Peyer's patch (tissue), 4 donors: ENCODE measurements at places on chromosomes 4 and X.

GRCh38 chrX:120690941-120691340 lies 61.1 kb upstream of the C1GALT1C1 start:
- DNase-seq = no peak

GRCh38 chr4:59258002-59258401 lies 1942.1 kb upstream of the ADGRL3 start:
- DNase-seq = no peak

DNA sequence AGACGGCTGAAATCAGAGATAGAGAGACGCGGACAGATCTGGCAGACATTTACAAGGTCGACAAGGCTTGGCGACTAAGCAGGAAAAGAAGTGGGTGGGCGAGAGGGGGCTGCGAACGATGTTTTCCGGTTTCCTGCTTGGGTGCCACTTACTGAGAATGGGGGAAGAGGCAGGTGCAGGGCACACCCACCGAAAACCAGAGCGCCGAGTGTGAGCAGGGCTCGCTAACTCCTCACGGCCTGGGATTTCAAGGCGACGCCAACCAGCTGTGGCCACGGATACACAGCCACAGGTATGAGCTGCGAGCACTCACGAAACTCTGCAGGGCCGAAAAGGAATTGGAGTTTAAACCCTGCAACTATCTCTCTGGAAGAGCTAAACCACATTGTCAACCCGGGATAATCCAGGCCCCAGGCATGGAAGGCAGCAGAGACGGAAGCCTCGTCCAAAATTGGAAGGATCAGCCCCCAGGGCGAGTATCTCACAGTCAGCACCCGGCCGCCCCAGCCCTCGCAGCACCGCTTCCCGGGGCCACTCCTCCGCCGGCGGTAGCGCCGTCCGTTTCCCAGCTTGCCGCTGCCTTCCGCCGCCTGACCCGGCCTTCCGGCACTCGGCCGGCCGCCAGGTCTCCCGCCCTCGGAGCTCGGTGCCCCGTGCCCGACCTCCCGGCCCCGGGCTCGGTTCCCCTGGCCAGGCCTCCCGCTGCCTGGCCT lies 778 bp downstream of the CASP3 start:
- DNase-seq = peak; percentile 80

- DNase-seq = peak; percentile 32
Observed at GRCh38 chr4:75180790-75181776, 248.2 kb downstream of the PARM1 start.

GRCh38 chr4:144565527-144566195 lies 80.3 kb upstream of the HHIP start:
- DNase-seq = no peak

DNA sequence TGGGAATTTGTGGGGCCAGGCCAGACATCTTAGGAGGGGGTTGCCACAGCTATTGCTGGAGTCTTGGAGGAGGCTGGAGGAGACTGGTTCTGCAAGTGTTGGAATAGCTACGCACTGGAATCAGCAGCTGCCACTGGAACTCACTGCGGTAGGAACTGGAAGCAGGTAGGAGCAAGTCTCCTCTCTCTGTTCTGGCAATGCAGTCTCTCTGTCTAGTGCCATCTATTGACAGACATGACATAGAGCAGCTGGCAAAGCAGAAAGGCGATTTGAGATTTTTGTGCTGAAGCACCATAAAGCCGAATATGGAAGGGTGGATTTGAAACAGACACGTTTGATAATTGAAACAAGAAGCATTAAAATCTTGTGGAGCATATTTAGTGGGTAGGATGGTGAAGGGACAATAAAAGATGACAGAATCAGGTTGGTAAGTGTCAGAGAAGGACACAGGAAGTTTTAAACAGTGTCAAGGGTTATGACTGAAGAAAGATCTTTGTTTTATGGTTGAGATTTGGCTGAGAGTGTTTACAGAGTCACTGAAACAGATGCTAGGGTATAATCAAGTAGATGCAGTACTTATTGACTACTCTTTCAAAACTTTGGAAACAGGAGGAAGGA lies 23.5 kb upstream of the SYNPO2 start:
- no peak for DNase-seq

DNA sequence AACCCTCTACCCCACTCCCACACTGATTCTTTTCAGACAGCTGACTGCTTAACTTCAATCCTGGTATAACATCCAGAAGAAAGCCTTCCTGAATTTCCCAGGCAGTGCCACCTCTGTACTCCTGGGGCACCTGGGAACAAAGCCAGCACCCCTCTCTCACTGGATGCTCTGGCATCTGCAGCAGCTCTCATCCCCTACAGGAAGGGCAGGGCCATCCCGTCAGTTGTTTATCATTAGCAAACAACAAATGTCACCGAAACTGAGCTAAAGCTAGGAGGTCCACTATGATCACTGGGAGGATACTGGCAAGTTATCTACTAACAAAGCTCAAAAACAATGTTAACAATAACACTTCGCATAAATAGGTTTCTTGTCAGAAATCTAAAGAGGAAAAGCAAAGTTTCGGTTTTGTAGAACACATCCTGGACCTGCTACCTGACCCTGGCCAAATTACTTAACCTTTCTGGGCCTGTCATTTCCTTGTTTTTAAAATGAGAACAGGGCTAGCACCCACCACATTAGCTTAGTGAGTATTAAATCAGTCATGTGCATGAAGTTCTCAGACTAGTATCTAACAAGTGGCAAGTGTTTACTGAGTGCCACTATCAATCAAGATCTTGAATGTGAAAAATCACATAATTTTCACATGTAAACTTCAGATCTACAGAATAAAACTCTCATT lies 86.6 kb downstream of the NR3C2 start:
- DNase-seq = no peak

GRCh38 chr4:158538911-158539310 lies 17.2 kb downstream of the RXFP1 start:
- no peak for DNase-seq

DNA sequence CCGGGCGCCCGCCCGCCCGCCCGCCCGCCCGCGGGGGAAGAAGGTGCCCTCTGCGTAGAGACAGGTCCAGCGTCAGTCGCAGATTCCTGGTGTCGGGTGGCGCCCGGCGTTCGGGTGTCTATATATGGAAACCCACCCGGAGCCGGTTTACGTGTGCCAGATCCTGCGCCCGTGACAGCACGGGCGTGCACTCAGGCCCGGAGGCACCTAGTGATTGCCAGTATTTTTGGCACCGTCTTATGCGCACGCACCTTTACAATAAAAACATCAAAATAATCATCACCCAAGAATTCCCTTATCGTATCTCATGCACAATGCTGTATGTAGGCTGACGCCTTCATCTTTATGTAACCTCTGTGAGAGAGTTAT lies 519 bp downstream of the SLC25A4 start:
- no peak for DNase-seq

GRCh38 chr4:181083757-181084361 lies 1159.3 kb upstream of the TENM3 start:
- DNase-seq = no peak

DNA sequence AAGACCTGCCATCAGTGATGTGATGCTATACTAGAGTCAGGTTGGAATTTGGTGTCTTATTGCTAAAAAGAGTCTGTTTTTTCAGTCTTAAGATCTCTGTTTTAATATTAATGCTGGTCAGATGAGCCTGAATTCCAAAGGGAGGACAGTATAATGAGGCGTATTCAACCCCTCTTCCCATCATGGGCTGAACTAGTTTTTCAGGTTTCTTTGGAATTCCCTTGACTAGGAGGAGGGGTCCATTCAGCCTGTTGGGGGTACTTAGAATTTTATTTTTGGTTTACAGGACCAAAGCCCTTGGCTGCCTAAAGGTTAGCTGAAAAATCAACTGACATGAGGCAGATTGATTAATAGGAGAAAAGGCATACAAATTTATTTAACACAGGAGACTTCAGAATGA lies 24.1 kb upstream of the PI4K2B start:
- no peak for DNase-seq

GRCh38 chrX:69080855-69081465 lies 84.3 kb downstream of the PJA1 start:
- DNase-seq = no peak

DNA sequence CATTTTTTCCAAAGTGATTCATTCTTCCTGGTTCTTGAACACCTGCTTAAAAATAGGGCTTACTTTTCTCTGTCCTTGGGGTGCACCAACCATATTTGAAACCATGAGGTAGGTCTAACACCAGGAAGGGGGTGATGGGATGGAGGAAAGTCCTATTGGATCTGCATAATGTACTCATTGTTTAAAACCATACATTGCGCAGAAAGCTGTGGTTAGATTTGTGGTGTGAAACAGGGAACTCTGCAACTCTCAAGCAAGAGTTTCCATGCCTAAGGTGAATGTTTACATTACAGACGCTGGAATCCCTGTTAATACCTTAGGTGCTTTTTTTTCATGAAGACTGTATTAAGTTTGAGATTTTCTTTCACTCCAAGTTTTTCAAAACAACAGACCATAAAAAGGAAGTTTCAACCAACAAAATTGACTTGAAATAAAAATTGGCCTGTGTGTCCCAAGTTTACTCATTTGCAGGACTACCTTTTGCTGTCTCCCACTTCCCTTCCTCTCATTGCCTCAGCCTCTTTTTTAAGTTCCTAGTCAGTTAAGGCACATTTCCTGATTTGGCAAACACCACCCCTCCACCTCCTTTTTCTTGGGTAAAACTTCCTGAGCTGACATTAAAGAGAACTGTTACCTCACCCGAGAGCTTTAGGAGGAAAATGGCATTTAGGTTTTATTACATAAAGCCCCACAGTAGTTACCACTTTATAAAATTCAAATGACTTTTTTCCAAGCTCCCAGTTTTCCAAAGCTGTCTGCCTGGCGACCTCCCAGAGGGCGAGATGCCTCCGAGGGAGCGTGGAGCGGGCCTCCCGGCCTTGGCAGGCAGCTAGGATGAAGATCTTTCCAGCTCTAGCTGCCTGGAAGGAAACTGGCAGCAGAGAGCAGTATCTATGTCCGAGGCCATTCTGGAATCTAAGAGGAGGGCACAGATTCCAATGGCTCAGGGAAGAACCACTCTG lies 47.9 kb upstream of the RBPJ start:
- no peak for DNase-seq

- DNase-seq = no peak
Observed at GRCh38 chr4:156390599-156391324, 437.1 kb upstream of the CTSO start.

GRCh38 chr4:14375816-14376215 lies 626.5 kb upstream of the CPEB2 start:
- DNase-seq = no peak

- no peak for DNase-seq
Observed at GRCh38 chrX:114800719-114801118, 216.7 kb downstream of the IL13RA2 start.

DNA sequence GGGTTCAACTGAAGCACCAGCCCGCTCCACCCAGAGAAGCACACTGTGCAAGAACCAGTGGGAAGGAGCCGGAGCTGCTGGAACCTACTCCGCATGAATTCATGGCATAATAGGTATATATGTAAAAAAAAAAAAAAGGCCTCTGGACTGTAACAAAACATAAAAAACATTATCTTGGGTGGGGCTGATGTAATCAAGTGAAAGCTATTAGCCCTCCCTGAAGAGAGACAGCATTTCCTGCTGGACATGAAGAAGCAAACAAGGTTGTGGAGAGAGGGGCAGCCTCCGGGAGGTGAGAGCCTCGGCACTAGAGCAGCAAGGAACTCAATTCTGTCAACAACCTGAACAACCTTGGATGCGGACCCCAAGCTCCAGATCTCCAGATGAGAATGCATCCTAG lies 50.7 kb downstream of the PLAC1 start:
- no peak for DNase-seq

DNA sequence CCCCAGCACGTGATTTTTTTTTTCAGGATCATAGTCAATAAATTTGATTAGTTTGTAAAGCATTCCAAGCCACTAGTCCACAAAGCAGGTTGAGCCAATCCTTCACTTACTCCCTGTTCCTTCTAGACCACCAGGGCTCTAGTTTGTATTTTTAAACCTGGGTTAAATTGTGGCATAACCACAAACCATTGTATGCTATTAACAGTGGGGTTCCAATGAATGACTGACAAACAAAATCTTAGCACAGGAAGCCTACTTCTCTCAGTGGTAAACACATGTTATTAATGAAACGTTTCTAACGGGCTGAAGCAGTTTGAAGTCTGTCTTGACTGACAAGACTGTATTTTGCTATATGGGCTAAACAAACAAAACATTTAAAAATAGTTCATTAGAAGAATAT lies 48.6 kb upstream of the GYPA start:
- DNase-seq = no peak

DNA sequence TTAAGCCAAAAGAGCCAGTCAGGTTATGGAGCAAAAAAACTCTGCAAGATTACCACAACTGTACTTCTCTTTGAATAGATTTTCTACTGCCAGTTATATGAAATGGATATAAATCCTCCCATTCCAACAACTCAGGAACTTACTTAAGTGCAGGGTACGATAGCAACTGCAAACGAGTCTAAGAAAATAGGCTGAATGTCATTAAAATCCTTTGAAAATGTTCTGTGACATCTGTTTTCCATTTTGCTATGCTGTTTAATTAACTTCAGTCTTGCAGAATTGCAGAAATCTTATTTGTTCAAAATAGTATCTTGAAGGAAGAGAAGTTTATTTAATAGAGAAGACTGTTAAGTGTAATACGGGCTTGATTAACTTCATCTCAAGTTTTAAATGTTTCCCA lies 243.8 kb downstream of the PALLD start:
- no peak for DNase-seq

GRCh38 chr4:172410363-172410762 lies 597.2 kb downstream of the GALNTL6 start:
- DNase-seq = no peak

GRCh38 chr4:69760455-69760854 lies at the start of gene SULT1B1:
Gene SULT1B1, minus strand, starts transcription at chr4:69760620. Its CDS starts 5,403 bp downstream, at chr4:69755217.
- DNase-seq = peak; percentile 54

DNA sequence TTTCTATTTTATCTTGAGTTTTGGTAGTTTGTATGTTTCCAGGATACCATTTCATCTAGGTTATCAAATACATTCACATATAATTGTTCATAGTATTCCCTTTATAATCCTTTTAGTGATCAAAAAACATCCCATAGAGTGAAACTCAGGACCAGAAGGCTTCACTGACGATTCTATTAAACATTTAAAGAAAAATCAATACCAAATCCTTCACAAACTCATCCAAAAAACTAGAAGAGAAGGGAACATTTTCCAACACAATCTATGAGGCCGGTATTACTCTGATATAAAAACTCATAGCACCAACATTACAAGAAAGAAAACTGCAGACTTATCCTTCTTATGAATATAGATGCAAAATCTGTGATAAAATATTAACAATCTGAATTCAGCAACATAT lies 203.4 kb downstream of the ANKRD50 start:
- DNase-seq = no peak

- DNase-seq = no peak
Observed at GRCh38 chr4:102608190-102608589, 107.0 kb downstream of the NFKB1 start.

- no peak for DNase-seq
Observed at GRCh38 chrX:124940531-124940930, 379.1 kb upstream of the TEX13C start.
